ENCODE measurements at places on chromosomes 5 and 9. TPM values are rescaled to one million over a fixed set of nuclear protein-coding genes. Genes with fewer than 3 reads are reported as not detected.

Gene BRD3
- 10.9 TPM for total RNA-seq

Gene DMRT3
- not detected for total RNA-seq

Gene TERT
- total RNA-seq, result not detected

Gene TTC23L
- total RNA-seq, result 0.29 TPM

Gene CTNND2
- total RNA-seq, result not detected

Gene MYOT
- not detected for total RNA-seq

Gene MARCHF11
- not detected for total RNA-seq

Gene FGF10
- total RNA-seq, result 1.8 TPM

Gene NUTM2G
- total RNA-seq, result not detected

Gene BASP1
- total RNA-seq, result 242 TPM

DNA sequence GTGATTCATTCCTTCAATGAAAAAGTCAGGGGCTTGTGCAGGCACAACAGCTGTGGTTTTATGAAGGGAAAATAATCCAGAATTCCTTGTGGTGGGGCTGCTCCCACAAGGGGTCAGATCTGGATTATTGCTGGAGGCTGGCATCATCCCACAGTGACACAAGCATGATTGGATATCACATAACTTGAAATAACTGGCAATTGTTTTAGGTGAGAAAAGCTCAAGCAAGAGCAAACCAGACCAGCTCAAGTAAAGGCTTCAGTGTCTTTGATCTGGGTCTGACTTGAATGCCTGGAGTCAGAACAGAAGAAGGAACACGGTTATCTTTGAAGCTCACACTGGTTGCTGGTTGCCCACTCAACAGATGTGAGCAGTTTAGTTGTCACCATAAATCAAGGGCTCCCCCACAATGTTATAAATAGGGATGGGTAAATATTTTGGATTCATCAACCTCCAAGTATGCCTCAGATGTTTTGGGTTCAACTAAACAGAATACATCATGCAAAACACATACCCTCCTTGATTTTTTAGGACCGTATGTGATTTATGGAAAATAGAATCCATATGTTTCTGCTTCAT lies 3.1 kb upstream of the ZNF474 start:
- H3K36me3 ChIP-seq, result no peaks in the 10 kb centered on the region
- H3K27ac ChIP-seq, result peak overlapping the region; percentile 95
- peak; percentile 6 for DNase-seq
- H3K4me3 ChIP-seq, result peak overlapping the region; percentile 41
- H3K4me1 ChIP-seq, result peaks cover 33% of the 10 kb centered on the region

GRCh38 chr5:142118155-142118686 lies 9.6 kb downstream of the NDFIP1 start:
- H3K36me3 ChIP-seq, result no peaks in the 10 kb centered on the region
- no peak overlapping the region for H3K4me3 ChIP-seq
- no peak for DNase-seq

DNA sequence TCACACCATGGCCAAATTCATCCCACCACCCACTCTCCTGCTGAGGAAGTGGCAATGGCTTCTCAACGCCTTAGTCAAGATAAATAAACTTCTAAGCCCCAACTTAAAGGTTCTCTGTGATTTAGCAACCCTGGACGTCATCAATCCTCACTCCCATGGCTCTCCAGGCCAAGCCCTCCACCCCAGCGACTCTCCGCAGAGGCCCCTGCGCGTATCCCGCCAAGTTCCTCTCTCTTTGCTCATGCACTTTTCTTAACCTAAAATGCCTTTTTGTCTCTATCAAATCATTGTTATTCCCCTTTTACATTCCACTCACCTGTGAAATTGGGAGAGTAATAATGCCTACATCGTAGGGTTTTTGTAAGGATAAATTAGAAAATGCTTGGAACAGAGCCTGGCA lies 88.6 kb downstream of the NRG2 start:
- no peak overlapping the region for H3K27ac ChIP-seq
- no peaks in the 10 kb centered on the region for H3K36me3 ChIP-seq
- no peak overlapping the region for H3K4me3 ChIP-seq
- no peaks in the 10 kb centered on the region for H3K4me1 ChIP-seq
- H3K27me3 ChIP-seq, result peaks cover 38% of the 10 kb centered on the region

- DNase-seq, result no peak
- no peak overlapping the region for H3K27ac ChIP-seq
- H3K4me3 ChIP-seq, result no peak overlapping the region
- H3K36me3 ChIP-seq, result no peaks in the 10 kb centered on the region
- peaks cover 25% of the 10 kb centered on the region for H3K4me1 ChIP-seq
These were observed 131.7 kb upstream of the ELL2 start for GRCh38 chr5:96093340-96093739.

DNA sequence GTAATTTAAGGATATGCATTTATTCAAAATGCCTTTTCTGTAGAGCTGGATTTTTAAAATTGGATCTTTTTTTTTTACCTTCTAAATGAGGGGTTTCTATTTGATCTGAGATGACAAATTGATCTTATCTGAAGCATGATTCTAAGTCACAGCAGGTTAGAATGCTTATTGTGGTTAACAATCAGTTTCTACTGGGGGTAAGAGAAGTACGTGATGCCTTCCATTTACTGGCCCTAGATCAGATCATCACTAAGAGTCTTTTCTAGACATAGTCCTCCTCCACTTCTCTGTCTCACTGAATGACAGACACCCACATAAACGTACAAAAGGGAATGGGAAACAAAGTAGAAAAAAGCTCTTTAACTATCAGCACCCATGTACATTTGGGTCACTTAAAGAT lies 231.9 kb downstream of the DMAC1 start:
- no peak for DNase-seq
- no peaks in the 10 kb centered on the region for H3K4me1 ChIP-seq
- H3K27me3 ChIP-seq, result no peaks in the 10 kb centered on the region
- no peaks in the 10 kb centered on the region for H3K36me3 ChIP-seq
- no peak overlapping the region for H3K27ac ChIP-seq

- peak; percentile 3 for DNase-seq
- H3K27me3 ChIP-seq, result no peaks in the 10 kb centered on the region
- peak overlapping the region; percentile 42 for H3K27ac ChIP-seq
- no peak overlapping the region for H3K4me3 ChIP-seq
- H3K36me3 ChIP-seq, result no peaks in the 10 kb centered on the region
These were observed 52.3 kb upstream of the RARS1 start for GRCh38 chr5:168434001-168434400.

GRCh38 chr5:44708602-44709001 lies 100.1 kb upstream of the MRPS30 start:
- H3K27me3 ChIP-seq, result no peaks in the 10 kb centered on the region
- no peak overlapping the region for H3K27ac ChIP-seq
- H3K4me1 ChIP-seq, result no peaks in the 10 kb centered on the region
- no peak for DNase-seq
- H3K36me3 ChIP-seq, result no peaks in the 10 kb centered on the region

DNA sequence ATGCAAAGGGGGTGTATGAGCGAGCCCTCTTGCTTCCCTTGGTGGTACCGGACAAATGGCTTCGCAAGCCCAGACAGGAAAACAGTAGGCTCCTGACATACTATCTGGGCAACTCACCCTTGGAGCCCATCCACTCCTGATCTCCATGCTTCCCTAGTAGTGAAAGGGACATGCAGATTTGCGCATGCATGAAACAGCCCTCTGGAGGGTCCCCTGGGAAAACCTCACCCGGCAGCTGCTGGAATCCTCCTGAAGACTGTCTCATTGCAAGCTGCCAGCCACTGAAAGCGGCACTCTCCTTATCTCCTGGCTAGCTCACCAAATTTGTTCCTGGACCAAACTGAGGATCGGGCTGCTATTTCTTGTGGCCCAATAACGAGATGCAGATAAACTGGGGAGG lies 10.2 kb downstream of the ZNF169 start:
- H3K4me1 ChIP-seq, result no peaks in the 10 kb centered on the region
- DNase-seq, result no peak
- H3K27me3 ChIP-seq, result no peaks in the 10 kb centered on the region
- H3K4me3 ChIP-seq, result no peak overlapping the region

- peaks cover 14% of the 10 kb centered on the region for H3K36me3 ChIP-seq
- peak; percentile 99 for DNase-seq
- H3K4me3 ChIP-seq, result peak overlapping the region; percentile 13
These were observed 135.7 kb downstream of the ADAMTS2 start for GRCh38 chr5:179209359-179210150.

- peaks cover 17% of the 10 kb centered on the region for H3K27me3 ChIP-seq
- no peak overlapping the region for H3K27ac ChIP-seq
These were observed 61.1 kb upstream of the CCL21 start for GRCh38 chr9:34771007-34771406.

GRCh38 chr9:18473652-18474279 lies at the start of gene ADAMTSL1:
TSS of gene ADAMTSL1 (plus strand) at chr9:18474153. CDS start at chr9:18474233, 80 bp downstream.
- peak within 1 kb of the TSS; percentile 99 for H3K27ac ChIP-seq
- DNase-seq, result no peak
- H3K4me1 ChIP-seq, result peaks cover 48% of the 10 kb centered on the region

DNA sequence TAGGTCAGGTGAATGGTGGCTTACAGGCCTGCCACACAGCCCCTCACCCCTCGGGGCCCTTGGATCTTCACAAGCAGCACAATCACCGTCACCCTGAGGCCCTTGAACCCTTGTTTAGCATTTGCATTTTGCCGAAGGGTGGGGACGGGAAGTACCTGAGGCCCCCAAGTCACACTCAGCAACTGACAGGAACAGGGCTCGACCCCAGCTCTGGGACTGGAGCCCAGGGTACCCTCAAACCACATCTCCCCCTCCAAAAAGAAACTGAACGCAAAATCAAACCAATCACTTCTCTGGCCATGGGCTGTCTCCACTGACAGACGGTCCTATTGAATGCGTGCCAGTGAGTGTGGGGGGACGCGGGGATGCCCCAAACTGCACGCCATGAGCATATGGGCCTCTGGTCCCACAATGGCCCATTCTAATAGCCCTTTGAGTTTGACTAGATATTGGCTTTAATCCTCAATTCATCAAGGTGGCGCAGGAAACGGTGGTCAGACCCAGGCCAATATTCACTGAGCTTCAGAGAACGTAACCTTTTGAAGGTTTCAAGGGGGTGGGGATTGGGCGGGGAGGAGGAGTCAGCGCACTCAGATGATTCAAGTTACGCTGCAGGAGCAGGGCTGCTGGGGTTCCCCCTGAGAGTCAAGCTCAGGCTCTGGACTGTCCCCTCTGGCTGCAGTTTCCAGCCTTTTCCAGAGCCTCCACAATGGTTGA lies 176.0 kb downstream of the DAB2IP start:
- no peak overlapping the region for H3K27ac ChIP-seq
- no peaks in the 10 kb centered on the region for H3K36me3 ChIP-seq
- H3K27me3 ChIP-seq, result no peaks in the 10 kb centered on the region
- H3K4me1 ChIP-seq, result no peaks in the 10 kb centered on the region
- no peak overlapping the region for H3K4me3 ChIP-seq
- DNase-seq, result no peak
